ENCODE measurements at places on chromosomes 7 and 10. TPM values are rescaled to one million over a fixed set of nuclear protein-coding genes. Genes with fewer than 3 reads are reported as not detected.

FAM25G gene
- total RNA-seq, result not detected

GLI3 gene
- 31.1 TPM for total RNA-seq

LEP gene
- not detected for total RNA-seq

AGR3 gene
- total RNA-seq, result not detected

BMPER gene
- 0.69 TPM for total RNA-seq

PPP1R9A gene
- 20.3 TPM for total RNA-seq

PDE6C gene
- not detected for total RNA-seq

EGR2 gene
- 2.1 TPM for total RNA-seq

SMARCD3 gene
- 3.0 TPM for total RNA-seq

TPK1 gene
- total RNA-seq, result 1.8 TPM

AQP1 gene
- total RNA-seq, result 0.17 TPM

VWA2 gene
- total RNA-seq, result 2.6 TPM

SLC16A9 gene
- total RNA-seq, result 11.2 TPM

METTL27 gene
- 6.2 TPM for total RNA-seq

GRCh38 chr7:54705436-54705835 is 53.6 kb downstream of the SEC61G start:
- no peaks in the 10 kb centered on the region for H3K4me1 ChIP-seq
- no peak for DNase-seq
- H3K4me3 ChIP-seq, result no peak overlapping the region
- H3K36me3 ChIP-seq, result no peaks in the 10 kb centered on the region

DNA sequence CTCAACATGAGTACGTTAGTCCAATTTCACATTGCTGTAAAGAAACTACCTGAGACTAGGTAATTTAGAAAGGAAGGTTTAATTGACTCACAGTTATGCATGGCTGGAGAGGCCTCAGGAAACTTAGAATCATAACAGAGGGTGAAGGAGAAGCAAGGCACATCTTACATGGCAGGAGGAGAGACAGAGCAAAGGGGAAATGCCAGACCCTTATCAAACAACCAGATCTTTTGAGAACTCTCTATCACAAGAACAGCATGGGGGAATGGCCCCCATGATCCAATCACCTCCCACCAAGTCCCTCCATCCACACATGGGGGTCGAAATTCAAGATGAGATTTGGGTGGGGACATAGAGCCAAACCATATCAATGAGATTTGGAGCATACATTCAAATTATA is 34.6 kb upstream of the PDSS1 start:
- H3K36me3 ChIP-seq, result no peaks in the 10 kb centered on the region
- H3K4me3 ChIP-seq, result no peak overlapping the region
- H3K27ac ChIP-seq, result no peak overlapping the region
- H3K4me1 ChIP-seq, result no peaks in the 10 kb centered on the region
- no peak for DNase-seq

- H3K27me3 ChIP-seq, result no peaks in the 10 kb centered on the region
- H3K4me3 ChIP-seq, result no peak within 1 kb of the TSS
- no peaks in the 10 kb centered on the region for H3K4me1 ChIP-seq
These were observed at the start of gene GNAT3 for GRCh38 chr7:80511964-80512363. Gene GNAT3 (minus strand): TSS chr7:80512064. CDS start chr7:80511926, 138 bp downstream.

DNA sequence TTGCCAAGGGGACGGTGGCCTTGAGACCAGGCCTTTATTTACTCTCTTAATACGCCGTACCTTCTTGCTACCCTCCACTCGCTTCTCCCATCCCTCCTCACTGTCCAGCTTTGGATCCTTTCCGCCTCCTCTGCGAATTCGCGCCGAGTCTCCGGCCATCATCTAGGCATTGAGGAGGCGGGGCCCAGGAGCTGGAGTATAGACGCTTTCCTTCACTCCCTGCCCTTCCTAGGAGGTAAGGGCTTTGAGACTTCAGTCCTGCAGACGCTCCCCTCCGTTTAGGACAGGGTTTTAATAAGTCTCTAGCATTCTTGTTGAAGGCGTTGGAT is 538 bp downstream of the TFAM start:
- H3K4me1 ChIP-seq, result peaks cover 4% of the 10 kb centered on the region
- H3K36me3 ChIP-seq, result peaks cover 38% of the 10 kb centered on the region
- no peak for DNase-seq
- H3K27ac ChIP-seq, result peak overlapping the region; percentile 90
- H3K4me3 ChIP-seq, result peak overlapping the region; percentile 95

- H3K4me3 ChIP-seq, result no peak overlapping the region
- H3K36me3 ChIP-seq, result peaks cover 5% of the 10 kb centered on the region
- DNase-seq, result no peak
- H3K4me1 ChIP-seq, result peaks cover 3% of the 10 kb centered on the region
These were observed 15.8 kb downstream of the DPY19L1 start for GRCh38 chr7:35021445-35021844.

DNA sequence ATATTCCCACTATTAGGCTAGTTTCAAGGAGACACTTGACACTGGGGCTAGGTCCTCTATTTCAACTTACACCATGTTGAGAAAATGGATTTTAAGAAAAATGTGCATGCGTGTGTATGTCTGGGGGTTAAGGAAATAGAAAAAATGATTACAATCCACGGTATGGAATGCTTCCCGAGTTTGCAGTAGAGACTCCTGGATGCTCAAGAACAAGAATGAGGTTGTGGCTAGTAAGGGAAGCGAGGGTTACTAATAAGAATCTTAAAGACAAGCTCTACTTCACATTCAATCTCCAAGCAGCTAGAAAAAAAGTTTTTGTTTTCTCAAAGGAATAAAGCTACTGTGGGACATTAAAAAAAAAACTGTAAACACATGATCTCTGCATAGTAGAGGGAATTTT is 54.7 kb downstream of the ANK3 start:
- DNase-seq, result no peak
- H3K27me3 ChIP-seq, result no peaks in the 10 kb centered on the region
- peaks cover 4% of the 10 kb centered on the region for H3K4me1 ChIP-seq
- H3K36me3 ChIP-seq, result no peaks in the 10 kb centered on the region
- no peak overlapping the region for H3K4me3 ChIP-seq

- H3K4me1 ChIP-seq, result peaks cover 9% of the 10 kb centered on the region
- H3K4me3 ChIP-seq, result peak overlapping the region; percentile 44
- DNase-seq, result peak; percentile 56
- no peaks in the 10 kb centered on the region for H3K27me3 ChIP-seq
- peak overlapping the region; percentile 95 for H3K27ac ChIP-seq
These were observed 934 bp downstream of the PRTFDC1 start for GRCh38 chr10:24951201-24952142.

DNA sequence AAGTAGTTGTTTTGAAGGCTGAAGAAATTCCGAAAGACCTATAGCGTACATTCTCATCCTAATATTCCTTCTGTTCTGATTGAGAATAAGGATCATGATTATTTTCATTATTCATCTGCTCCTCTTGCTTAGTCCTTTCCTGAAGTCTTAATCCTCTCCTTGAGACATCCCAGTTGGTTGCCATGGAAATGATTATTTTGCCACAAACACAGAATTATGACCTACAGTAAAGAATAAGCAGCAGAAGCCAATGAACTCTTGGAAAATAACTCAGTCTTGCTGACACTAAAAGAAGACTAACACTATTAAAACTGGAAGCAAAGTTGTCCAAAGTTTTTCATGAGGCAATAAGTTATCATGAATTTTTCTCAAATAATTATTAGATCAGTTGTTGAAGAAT is 47.8 kb upstream of the JAZF1 start:
- H3K4me3 ChIP-seq, result no peak overlapping the region
- no peaks in the 10 kb centered on the region for H3K27me3 ChIP-seq
- no peak overlapping the region for H3K27ac ChIP-seq
- DNase-seq, result no peak
- H3K36me3 ChIP-seq, result no peaks in the 10 kb centered on the region
- H3K4me1 ChIP-seq, result peaks cover 9% of the 10 kb centered on the region

DNA sequence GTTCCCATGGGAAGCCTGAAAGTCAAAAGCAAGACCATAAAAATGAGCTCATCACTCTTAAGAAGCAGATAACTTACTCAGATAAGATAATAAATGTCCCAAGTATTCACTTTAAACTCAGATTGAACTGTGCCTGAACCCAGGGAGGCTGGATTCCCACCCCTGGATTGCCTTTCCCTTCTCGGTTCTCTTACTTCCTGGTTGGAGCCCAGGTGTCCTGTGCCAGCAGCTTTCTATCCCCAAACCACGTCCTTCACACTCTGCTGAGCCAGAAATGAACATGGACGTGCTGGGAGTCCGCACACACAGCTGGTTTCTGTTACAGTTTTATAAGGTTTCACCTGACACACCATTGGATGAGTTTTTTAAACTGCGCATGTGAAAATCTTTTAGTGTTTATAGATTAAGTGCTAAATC is 636.2 kb upstream of the IGFBP3 start:
- H3K4me1 ChIP-seq, result no peaks in the 10 kb centered on the region
- no peak overlapping the region for H3K27ac ChIP-seq
- DNase-seq, result no peak
- H3K36me3 ChIP-seq, result no peaks in the 10 kb centered on the region
- H3K27me3 ChIP-seq, result no peaks in the 10 kb centered on the region
- no peak overlapping the region for H3K4me3 ChIP-seq

DNA sequence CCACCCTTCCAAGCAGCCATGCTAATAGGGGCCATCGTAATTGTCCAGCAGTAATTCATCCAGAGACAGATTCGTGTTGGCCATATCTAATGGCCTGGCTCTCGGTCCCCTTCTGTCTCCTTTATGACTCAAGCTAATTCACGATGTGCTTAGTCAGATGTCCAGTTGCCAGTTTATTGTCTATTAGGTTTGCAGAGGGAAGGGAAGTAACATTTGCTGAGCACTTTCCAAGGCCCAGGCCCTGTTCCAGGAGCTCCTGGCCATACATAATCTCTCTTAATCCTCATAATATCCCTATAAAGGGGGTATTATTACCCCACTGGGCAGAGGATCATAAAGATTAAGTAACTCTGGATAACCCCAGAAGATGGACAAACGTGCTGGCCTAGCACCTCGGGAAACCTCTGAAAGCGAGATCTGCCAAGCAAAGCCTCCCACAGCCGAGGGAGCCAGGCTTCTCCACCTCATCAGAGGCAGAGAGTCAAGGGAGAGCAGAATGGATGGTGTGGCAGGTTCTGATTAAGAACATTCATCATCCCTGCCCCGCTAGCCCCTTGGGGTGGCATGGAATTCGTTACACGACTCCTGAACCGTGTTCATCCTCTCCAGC is 153.7 kb downstream of the PLXNA4 start:
- peaks cover 4% of the 10 kb centered on the region for H3K4me1 ChIP-seq
- DNase-seq, result no peak
- no peaks in the 10 kb centered on the region for H3K27me3 ChIP-seq
- no peak overlapping the region for H3K4me3 ChIP-seq
- H3K36me3 ChIP-seq, result no peaks in the 10 kb centered on the region
- H3K27ac ChIP-seq, result no peak overlapping the region

- DNase-seq, result no peak
- no peak overlapping the region for H3K27ac ChIP-seq
- no peak overlapping the region for H3K4me3 ChIP-seq
These were observed 187.9 kb downstream of the GATA3 start for GRCh38 chr10:8242295-8242872.

GRCh38 chr7:42624471-42624870 is 287.4 kb downstream of the C7orf25 start:
- H3K27me3 ChIP-seq, result no peaks in the 10 kb centered on the region
- H3K36me3 ChIP-seq, result no peaks in the 10 kb centered on the region
- no peak overlapping the region for H3K4me3 ChIP-seq
- H3K27ac ChIP-seq, result no peak overlapping the region

DNA sequence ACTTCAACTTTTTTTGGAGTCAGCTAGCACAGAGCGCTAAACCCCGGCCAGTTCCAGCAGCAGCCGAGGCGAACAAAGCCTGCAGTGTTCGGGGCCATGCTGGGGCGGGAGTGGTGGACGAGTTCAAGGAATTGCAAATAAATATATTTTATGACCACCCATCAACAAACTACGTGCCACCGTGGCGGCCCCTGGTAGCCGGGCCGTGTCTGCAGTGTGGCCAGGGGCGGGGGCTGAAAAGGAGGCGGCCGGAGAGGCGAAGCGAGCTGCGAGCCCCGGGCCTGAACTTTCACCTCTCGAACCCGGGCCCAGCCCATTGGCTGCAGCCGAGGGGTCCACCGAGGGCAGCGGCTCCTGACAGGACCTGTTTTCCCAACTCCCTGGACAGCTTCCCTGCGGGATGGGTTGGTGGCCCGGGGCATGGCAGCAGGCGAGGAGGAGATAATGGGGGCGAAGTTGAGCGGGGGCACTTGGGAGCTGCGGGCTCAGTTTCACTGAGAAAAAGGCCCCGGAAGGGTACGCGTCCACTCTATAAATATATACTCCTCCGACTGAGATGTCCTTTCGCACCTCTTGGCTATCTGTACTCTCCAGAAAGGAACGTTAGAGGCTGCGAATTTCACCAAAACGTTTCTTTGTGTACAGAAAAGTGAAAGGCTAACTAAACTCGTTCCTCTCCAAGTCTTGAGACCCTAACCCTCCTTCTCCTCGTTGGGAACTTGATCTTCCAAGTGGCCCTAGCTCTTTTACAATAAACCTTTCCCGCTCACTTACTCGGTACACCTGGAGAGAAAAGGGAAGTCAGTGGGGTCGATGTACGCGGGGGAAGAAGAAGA is 164.6 kb upstream of the PPP1R3A start:
- peak; percentile 75 for DNase-seq
- H3K27me3 ChIP-seq, result peaks cover 34% of the 10 kb centered on the region
- peak overlapping the region; percentile 62 for H3K4me3 ChIP-seq
- H3K36me3 ChIP-seq, result no peaks in the 10 kb centered on the region

- no peaks in the 10 kb centered on the region for H3K36me3 ChIP-seq
- H3K4me1 ChIP-seq, result no peaks in the 10 kb centered on the region
- no peak for DNase-seq
- no peak overlapping the region for H3K27ac ChIP-seq
These were observed 616.3 kb upstream of the IGFBP3 start for GRCh38 chr7:46537191-46537905.

DNA sequence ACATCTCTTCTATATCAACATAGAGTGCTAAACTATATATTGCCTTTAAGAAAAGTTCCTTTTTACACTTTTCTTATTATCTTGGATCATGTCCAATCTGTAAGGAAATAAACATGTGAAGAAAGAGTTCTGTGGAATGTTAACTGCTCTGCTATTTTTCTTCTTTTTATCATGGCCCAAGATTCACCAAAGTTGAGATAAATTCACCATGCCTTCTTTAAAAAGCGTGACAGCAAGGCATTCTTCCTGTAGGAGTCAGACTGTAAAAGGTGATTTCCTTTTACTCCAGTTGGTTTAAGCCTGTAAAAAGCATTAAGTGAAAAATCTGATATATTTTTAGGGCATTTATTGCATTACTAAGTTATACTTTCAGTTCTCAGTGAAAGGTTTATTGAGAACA is 165.7 kb upstream of the FZD1 start:
- no peak for DNase-seq
- H3K27me3 ChIP-seq, result no peaks in the 10 kb centered on the region
- H3K4me3 ChIP-seq, result no peak overlapping the region
- H3K27ac ChIP-seq, result no peak overlapping the region

Data from H1 (cell line).